ENCODE measurements at places on chromosomes 3 and 15. TPM values are rescaled to one million over a fixed set of nuclear protein-coding genes. Genes with fewer than 3 reads are reported as not detected.

Gene GTF2E1
- total RNA-seq = 25.3 TPM

Gene RFTN1
- 97.6 TPM for total RNA-seq

Gene UPK1B
- total RNA-seq = not detected

Gene RUBCN
- total RNA-seq = 45.2 TPM

Gene PCOLCE2
- not detected for total RNA-seq

Gene NEO1
- 5.6 TPM for total RNA-seq

Gene GOLGA8G
- not detected for total RNA-seq

Gene POMGNT2
- total RNA-seq = 8.3 TPM

Gene CLDN11
- not detected for total RNA-seq

Gene SH3BP5
- 28.0 TPM for total RNA-seq

Gene SH3GL3
- not detected for total RNA-seq

Gene WDR73
- 27.8 TPM for total RNA-seq

Gene COMMD2
- 44.2 TPM for total RNA-seq

Gene LRRC58
- 26.9 TPM for total RNA-seq

Gene SLC2A2
- not detected for total RNA-seq

Gene VPS33B
- 20.9 TPM for total RNA-seq

Gene CASR
- total RNA-seq = not detected

Gene GUCA1C
- not detected for total RNA-seq

Gene LRTM1
- total RNA-seq = not detected

Gene SLC24A5
- total RNA-seq = not detected

Gene EFCC1
- total RNA-seq = 0.21 TPM

Gene REC114
- not detected for total RNA-seq

Gene TM4SF18
- total RNA-seq = not detected

Gene CFAP20DC
- 0.86 TPM for total RNA-seq

Gene GOLGA8S
- total RNA-seq = 0.08 TPM

Gene TRIM59
- total RNA-seq = 33.2 TPM

Measured in activated T-helper 1 cell treated with anti-CD3 and anti-CD28 coated beads, Interleukin-12 subunit alpha, Interleukin-12 subunit beta, Interleukin-2, Interleukin-4 antibody, amounts not matched to agents 30 ng/mL and 10 ng/mL and 1 ng/mL, durations not matched to agents 14 hours and 24 hours and 36 hours (primary cell).